ENCODE measurements at places on chromosomes 4 and X. TPM values are rescaled to one million over a fixed set of nuclear protein-coding genes. Genes with fewer than 3 reads are reported as not detected.

Gene GAR1
- 30.7 TPM for total RNA-seq

Gene ART3
- total RNA-seq = 0.82 TPM

Gene CENPVL1
- total RNA-seq = not detected

Gene SPANXN4
- not detected for total RNA-seq

Gene AREG
- 2.1 TPM for total RNA-seq

Gene UGT2A3
- total RNA-seq = not detected

Gene SSX3
- not detected for total RNA-seq

Gene MED28
- 54.7 TPM for total RNA-seq

Gene HHIP
- not detected for total RNA-seq

Gene KCNE5
- total RNA-seq = not detected

Gene HMX1
- total RNA-seq = not detected

Gene CFAP47
- total RNA-seq = not detected

Measured in activated naive CD4-positive, alpha-beta T cell treated with anti-CD3 and anti-CD28 coated beads, Interleukin-2, amount 50 U/mL, for 72 hours (primary cell).